ENCODE measurements at places on chromosomes 6 and 20.

GRCh38 chr20:998231-998830 is 3.8 kb downstream of the RSPO4 start:
- no peak for DNase-seq

- no peak for DNase-seq
These were observed 101.6 kb upstream of the CARMIL1 start for GRCh38 chr6:25177500-25178028.

- no peak for DNase-seq
These were observed 133.4 kb downstream of the BANF2 start for GRCh38 chr20:17833036-17833674.

- no peak for DNase-seq
These were observed 299.1 kb upstream of the PRDM1 start for GRCh38 chr6:105786890-105787655.

DNA sequence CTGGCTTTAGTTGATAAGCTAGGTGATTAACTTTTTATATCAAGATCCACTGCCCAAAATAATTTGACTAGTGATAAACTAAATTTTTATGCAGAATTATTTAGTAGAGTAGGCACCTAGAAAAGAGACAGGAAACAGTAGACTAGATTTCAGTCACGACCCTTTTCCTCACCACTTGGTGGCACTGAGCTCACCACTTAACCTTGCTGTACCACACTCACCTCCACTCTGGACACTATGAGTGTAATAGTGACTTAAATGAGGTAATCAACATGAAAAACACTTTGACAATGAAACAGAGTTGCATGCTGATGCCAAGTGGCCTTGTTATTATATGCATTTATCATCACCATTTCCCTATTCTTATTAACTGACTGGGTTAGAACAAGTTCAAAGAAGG is 730.4 kb downstream of the KIF16B start:
- no peak for DNase-seq

GRCh38 chr20:60172346-60172984 is 214.2 kb downstream of the CDH26 start:
- no peak for DNase-seq

GRCh38 chr6:119727504-119728219 is 378.1 kb upstream of the MAN1A1 start:
- no peak for DNase-seq

DNA sequence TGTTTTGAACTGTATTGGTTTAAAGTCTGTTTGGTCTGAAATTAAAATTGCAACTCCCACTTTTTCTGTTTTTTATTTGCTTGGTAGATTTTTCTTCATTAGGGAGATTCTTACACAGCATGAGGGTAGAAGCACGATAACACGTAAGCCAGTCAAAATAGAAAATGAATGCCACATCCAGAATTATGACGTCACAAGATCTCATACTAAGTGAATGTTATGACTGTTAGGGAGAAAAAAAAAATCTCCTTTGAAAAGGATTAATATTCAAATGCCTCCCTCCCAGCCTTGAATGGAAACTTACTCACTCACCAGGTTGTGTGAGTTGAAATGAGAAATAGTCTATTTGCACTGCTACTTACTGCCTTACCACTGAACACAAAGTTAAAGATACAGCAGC is 670.8 kb downstream of the TFAP2A start:
- DNase-seq, result no peak

DNA sequence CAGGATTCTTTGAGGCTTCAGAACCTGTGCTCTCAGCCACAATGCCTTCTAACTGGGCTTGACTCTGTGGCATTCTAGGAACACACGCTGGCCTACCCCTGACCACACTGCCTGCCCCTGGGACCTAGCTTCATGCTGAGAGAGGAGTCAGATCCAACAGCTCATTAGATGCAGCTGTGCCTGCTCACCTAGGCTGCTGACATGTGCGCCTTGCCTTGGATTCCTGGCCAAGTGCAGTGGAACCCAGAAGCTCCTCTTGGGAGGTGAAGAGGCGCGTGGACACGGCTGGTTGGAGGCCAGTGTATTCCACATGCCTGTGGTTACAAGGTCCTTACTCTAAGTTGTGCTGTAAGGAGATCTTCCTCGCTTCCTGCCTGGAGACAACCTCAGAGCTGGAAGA is 24.7 kb upstream of the KCNK16 start:
- no peak for DNase-seq

- DNase-seq, result no peak
These were observed 45.3 kb downstream of the CLIC5 start for GRCh38 chr6:45970326-45970725.

- no peak for DNase-seq
These were observed 61.1 kb upstream of the GATA5 start for GRCh38 chr20:62536871-62537401.

- DNase-seq, result no peak
These were observed 102.7 kb downstream of the JARID2 start for GRCh38 chr6:15348528-15348927.

DNA sequence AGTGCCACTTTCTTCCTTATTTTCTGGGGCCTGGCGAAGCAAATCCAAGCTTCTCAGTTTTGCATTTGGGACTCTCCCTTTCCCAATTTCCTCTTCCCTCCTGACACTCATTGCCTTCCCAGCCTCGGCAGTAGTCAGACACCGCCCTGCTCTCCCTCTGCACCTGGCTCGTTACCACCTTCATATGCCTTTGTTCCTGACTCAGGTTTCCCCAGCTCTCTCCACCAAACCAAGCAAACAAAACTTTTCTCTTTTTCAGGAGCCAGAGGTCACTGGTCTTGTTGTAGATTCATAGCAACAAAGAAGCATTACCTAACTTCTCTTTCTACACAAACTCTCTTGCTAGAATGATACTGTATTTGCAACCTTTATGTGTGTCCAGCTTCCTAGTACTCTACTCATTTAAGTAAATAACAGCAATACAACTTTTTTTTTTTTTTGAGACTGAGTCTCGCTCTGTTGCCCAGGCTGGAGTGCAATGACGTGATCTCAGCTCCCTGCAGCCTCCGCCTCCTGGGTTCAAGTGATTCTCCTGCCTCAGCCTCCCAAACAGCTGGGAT is 9.0 kb upstream of the ZC3H12D start:
- no peak for DNase-seq

- no peak for DNase-seq
These were observed 104.8 kb downstream of the NCOA3 start for GRCh38 chr20:47606414-47606982.

DNA sequence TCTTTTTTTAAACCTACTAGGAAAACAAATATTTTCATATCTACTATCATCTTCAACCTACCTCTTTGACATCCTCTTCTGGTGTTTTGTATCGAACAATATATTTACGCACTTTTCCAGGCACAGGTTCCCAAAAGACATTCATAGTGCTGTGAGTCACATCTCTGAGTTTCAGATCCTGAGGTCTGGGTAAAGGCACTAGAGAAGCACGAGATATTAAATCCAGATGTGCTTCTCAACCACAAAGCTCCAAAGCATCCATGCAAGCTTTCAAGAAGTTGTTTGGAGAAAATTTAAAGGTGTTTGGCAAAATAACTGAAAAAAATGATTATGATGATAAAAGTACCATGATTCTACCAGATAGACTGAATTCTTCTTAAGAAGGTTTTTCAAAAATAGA is 62.7 kb downstream of the COL12A1 start:
- no peak for DNase-seq

GRCh38 chr6:31115941-31116560 is 1.5 kb downstream of the PSORS1C1 start:
- DNase-seq, result no peak

GRCh38 chr6:126540161-126540560 is 200.2 kb downstream of the CENPW start:
- no peak for DNase-seq

GRCh38 chr6:10309457-10310329 is 105.2 kb downstream of the TFAP2A start:
- no peak for DNase-seq

DNA sequence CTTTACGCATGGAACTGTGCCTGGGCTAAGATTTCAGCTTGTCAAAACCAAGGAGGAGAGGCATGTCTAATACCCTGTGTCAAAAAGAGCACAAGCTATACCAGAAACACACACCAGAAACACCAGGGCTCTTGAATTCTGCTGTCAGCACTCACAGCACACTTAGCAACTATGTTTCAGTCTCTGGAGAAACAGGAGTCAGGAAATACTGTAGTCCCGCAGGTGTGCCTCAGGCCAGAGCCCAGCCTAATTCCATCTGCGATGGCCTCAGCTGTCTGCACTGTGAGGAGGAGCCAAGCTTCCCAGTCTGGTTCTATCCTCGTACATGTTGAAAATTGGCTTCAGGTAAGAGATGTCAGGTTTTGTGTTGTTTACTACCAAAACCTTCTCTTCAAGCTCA is 31.6 kb downstream of the MTRES1 start:
- no peak for DNase-seq

GRCh38 chr20:62234339-62234738 is 4.0 kb upstream of the OSBPL2 start:
- no peak for DNase-seq

DNA sequence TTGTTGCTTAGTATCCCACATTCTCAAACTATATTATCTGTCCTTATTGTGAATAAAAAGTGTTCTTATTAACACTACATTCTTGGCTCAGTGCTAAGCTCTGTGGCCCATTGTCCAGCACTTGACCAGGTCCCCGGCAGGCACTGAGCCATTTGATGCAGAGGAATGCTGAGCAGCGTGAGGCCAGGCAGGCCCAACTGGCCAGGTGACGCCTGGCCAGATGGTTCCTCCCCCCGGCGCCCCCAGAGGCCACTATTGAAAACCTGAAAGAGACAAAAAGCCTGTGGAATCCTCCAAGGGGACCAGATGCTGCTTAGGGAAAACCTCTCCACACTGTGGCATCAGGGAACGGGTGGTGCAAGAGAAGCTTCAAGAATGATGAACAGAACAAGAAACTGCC is 597.5 kb upstream of the JAG1 start:
- DNase-seq, result peak; percentile 79

- no peak for DNase-seq
These were observed 121.7 kb downstream of the TNFRSF21 start for GRCh38 chr6:47187893-47188587.

- no peak for DNase-seq
These were observed 14.7 kb downstream of the ANKRD60 start for GRCh38 chr20:58213716-58214115.

- no peak for DNase-seq
These were observed 38.4 kb upstream of the TAGAP start for GRCh38 chr6:159083146-159083545.

- DNase-seq, result peak; percentile 85
These were observed 133.5 kb downstream of the TBC1D7 start for GRCh38 chr6:13194852-13195251.

DNA sequence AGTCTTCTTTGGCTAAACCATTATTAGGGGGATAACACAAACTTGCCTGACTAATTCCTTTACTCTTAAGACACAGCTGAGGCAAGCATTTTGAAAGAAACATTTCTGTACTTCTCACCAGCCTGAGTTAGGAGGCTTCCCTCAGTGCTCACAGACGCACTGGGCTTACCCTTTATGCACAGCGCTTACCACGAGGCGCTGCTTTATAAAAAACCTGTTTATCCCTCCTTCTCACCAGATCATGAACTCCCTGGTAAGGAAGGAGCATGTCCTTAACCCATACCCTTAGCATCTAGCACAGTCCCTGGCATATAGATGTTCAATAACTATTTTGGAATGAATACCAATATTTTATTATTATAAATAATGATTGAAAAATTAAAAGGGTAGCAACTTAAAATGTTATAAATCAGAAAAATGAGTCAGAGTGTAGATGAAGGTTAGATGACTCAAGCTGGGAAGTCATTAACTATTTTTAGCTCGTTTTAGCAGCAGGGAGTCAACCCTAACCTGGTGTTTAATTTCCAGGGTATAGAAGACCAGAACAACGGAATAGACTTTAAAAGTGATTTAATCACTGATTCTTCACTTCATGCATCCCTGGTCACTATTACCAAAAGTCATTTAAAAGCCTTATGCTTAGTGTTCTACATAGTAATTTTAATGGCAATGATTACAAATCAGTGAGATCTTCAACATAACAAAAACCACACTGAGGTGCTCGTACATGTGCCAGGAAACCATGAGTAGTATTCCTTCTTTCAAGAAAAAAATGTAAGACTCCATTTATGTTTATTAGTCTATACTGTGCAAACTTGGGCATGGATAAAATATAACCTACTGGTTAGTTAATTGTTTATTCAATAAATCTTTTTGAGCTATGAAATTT is 4.1 kb upstream of the TPD52L1 start:
- no peak for DNase-seq

DNA sequence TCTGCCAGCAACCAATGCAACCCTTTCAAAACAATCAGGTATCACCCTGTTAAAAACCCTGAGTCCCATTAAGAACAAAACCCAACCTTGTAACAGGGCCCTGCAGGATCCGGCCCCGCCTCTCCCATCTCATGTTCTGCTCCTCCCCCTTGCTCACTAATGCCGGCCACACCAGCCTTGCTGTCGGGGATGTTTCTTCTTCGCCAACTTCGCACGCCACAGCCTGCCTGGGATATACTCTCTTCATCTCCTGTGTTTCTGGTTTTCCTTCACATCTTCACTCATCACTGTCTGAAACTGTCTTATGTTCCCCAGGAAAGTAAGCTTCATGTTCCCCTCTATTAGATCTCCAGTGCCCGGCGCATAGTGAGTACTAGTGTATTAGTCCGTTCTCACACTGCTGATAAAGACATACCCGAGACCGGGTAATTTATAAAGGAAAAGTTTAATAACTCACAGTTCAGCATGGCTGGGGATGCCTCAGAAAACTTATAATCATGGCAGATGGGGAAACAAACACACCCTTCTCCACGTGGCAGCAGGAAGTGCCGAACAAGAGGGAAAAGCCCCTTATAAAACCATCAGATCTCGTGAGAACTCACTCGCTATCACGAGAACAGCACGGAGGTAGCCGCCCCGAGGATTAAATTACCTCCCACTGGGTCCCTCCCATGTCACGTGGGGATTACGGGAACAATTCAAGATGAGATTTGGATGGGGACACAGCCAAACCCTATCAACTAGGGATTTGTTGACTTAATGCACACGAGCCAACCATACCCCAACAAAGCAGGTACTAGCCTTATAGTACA is 5.1 kb downstream of the TP53RK start:
- peak; percentile 89 for DNase-seq

DNA sequence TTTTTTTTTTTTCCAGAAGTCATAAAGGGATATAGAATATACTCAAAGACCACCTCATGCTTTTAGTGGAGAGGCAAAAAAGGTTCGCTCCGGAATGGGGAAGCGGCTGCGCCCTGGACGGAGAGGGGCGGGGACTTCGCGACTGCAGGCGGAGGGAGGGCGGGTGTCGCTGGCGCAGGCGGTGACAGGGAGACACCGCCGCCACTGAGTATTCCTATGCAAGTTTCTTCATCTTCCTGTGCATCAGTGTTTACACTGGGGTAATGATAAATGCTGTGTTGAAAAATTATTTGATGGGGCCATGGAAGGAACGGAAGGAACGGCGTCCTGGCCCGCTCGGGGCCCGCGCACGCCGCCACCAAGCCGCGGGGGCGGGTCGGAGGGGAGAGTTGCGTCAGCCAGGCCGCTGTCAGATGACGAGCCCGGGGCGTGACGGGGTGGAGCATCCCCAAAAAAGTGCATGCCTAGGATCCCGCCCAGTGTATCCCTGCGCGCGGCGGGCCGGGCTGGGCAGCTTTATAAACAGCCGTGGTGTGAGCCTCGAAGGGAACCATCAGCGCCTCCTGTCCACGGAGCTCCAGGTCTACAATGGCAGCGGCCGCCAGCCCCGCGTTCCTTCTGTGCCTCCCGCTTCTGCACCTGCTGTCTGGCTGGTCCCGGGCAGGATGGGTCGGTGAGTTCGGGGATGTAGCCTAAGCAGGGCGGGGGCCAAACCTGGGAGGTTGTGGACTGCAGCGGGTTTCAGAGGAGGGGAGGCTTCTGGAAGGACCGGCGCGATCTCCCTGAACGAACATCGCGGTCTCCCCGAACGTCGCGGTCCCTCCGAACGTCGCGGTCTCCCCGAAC is at the start of gene ULBP1:
Gene ULBP1, plus strand, starts transcription at position 482 of the 846 bp plus-strand sequence. Its CDS starts 107 bp downstream, at position 589.
- DNase-seq, result peak; percentile 87

All from WERI-Rb-1 (cell line).